ENCODE measurements at places on chromosomes 7 and 10.

DNA sequence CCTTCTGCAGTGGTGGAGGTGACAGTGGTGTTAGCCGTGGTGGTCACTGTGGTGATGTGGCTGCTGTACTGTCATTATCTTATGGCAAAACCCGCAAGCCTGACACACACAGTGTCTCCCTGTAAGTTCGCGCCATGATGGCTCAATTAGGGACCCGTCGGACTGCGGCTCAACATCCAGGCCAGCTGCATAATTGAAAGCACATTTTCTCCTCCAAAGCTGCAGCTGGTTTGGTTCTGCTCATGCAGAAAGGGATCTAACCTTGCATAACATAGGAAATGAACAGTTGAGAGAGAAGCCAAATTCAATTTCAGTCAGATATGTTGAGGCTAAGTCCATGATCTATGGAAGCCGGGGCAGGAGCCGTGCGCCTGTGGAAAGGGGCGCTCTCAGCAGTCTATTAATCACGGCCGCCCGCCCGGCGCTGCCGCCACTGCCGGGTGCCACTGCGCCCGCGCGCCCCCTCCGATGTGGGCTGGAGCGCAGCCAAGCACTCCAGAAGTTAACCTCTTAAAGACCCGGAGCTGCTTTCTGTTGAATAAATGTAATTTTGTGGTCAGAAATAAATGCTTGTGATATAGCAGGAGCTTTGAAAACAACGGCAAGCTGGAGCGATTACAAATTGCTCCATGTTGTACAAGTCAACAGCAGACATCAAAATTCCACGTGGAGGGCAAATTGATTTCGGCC lies 227.7 kb downstream of the CUX1 start:
- DNase-seq = peak; percentile 96

GRCh38 chr10:16996530-16996964 lies 133.1 kb downstream of the CUBN start:
- DNase-seq = peak; percentile 54

DNA sequence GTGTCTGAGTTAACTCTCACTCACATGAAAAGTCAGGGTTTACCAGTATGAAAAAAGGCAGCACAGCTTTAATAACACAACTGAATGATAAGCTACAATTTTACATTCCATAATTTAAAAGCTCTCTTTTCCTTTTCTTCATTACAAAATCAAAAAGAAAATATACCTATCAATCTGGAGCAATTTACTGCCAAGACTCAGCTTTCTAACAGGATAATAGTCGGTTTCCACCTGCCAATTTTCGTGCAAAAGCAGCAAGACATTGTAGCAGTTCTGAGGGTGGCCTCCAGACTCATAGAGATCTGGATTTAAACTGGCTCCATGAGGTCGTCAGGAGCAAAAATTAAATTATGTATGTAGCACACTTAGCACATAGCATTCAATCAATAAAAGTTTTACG lies 191.0 kb downstream of the GLI3 start:
- no peak for DNase-seq

DNA sequence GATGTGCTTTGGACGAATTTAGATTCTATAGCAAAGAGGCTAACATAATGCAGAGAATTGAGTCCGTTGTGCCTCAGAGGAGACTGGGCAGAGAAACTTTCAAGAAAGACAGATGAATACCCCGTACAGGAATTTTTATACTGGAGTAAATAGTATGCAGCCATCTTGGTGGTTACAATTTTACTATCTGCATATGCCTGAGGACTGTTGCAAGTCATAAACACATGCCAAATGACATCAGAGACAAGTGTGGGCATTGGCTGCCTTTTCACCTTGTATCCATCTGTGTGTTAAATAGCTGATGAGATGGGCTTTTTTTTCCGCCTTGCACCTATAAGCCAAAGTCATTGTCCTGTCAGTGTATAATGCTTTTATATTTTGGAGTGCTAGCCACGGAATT lies 267.5 kb upstream of the SP4 start:
- DNase-seq = no peak

DNA sequence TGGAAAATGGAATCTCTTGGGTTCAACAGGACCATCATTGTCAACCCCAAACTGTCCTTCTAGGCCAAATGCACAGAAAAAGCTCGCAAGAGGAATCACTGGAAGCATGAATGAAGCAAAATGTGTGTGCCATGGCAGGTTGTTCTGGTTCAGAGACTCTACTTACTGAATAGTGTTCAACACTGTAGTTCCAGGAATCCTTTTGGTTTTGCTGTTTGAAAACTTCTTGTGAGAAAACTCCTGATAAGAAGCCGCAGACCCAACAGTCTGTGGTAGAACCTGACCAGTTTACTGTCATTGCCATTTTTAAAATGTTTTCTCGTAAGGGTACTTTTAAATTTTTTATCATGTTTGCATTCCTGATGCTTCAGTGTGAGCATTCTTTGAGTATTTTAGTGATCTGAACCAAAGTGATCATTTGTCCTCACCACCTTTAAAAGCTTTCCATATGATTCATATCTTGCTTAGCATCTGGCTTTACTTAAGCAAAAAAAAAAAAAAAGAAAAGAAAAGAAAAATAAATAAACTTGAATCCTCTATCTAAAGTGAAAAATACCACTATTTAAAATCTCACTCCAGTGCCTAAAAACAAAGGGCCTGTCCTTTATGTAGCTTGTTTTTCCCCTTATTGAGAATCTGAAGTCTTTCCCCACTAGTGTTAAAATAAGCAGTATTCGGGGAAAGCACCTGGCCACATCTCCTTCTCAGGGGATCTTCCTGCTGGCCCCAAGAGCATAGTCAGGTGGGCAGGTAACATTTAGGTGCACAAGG lies 92.4 kb downstream of the WNT2 start:
- DNase-seq = peak; percentile 52

DNA sequence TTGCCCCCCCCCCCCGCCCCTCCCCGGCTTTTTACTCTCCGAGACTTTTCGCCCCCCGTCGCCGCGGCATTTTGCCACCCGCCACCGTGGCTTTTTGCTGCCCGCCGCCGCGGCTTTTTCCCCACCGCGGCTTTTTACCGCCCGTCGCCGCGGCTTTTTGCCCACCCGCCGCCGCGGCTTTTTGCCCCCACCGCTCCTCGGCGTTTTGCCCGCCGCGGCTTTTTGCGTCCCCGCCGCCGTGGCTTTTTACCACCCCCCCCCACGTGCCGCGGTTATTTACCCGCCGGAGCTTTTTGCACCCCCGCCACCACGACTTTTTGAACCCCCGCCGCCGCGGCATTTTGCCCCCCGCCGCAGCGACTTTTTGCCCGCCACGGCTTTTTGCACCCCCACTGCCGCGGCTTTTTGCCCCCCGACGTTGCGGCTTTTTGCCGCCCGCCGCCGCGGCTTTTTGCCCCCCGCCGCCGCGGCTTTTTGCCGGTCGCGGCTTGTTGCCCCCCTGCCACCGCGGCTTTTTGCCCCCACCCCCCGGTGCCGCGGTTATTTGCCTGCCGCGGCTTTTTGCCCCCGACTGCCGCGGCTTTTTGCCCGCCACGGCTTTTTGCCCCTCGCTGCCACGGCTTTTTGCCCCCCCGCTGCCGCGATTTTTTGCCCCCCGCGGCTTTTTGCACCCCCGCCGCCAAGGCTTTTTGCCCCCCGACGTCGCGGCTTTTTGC lies 461.1 kb downstream of the ZNF33B start:
- no peak for DNase-seq

DNA sequence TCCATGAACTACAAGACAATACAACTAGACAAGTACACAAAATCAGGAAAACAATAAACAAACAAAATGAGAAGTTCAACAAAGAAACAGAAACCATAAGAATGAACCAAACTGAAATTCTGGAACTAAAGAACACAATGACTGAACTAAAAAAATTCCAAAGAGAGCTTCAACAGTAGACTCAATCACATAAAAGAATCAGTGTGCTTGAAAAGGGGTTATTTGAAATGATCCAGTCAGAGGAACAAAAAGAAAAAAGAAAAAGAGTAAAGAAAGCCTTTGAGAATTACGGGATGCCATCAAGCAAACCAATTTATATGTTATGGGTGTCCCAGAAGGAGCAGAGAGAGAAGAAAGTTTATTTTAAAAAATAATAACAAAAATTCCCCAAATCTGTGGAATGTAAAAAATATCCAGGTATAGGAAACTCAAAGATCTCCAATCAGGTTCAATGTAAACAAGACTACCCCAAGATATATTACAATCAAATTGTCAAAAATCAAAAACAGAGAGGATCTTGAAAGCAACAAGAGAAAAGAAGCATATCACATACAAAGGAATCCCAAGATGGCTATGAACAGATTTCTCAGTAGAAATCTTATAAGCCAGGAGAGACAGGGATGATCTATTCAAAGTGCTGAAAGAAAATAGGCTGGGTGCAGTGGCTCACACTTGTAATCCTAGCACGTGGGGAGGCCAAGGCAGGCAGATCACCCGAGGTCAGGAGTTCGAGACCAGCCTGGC lies 18.7 kb downstream of the COG5 start:
- DNase-seq = no peak

Measured in fibroblast of mammary gland (primary cell).